Stimulated activated effector memory CD8-positive, alpha-beta T cell treated with anti-CD3 and anti-CD28 coated beads, Interleukin-12 subunit alpha, Interleukin-12 subunit beta, amount 100 ng/mL, for 72 hours (primary cell): ENCODE measurements at places on chromosomes 2 and 18.

DNA sequence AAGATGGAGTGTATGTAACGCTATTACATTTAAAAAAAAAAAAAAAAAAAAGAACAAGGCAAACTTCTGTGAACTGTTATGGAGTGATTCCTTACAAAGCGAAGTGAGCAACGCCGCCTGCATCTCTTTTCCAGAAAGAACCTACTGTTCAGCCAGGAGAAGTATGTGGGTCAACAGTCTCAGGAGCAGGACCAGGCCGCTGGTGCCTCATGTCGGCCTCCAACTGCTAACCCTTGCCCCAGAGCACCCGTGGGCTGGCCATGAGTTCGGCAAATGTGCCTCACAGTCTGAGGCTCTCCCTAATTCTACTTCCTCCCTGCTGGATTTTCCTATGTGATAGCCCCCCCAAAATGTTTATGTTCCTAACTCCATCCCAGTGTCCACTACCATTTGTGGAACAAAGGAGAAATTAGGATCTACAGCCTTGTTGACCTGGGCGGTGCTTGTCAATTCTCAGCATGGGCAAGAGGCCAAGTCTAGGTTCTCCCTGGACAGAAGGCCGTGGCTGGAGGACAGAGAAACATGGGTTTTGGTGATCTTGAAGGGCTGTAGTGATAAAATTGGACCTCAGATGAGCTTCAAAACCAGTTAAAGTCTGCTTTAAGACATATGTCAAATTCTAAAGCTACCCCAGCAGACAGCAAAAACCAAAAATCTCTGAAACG is 15.9 kb downstream of the FAM168B start:
- DNase-seq = no peak

- DNase-seq = no peak
These were observed 9.1 kb upstream of the CLK1 start for GRCh38 chr2:200873560-200873959.

- no peak for DNase-seq
These were observed 154.7 kb downstream of the CHST9 start for GRCh38 chr18:27030421-27030820.

DNA sequence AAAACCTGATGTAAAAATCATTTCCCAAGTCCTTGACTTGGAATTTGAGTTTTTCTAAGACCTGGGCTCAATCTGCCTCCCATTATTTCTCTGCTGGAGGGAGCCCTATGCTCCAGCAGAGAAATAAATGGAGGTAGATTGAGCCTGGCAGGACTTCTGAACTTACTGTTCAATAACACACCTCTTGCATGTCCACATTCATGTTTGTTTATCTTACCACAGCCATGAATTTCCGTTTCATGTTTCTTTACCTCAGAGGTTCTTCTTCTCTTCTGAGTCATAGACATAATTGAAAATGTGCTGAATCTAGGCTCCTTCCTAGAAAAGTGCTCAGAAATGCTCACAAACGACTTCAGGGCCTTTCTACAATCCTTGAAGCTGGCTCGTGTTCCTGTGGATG is 170.8 kb downstream of the PMAIP1 start:
- DNase-seq = no peak

- DNase-seq = no peak
These were observed 240.9 kb upstream of the APCDD1 start for GRCh38 chr18:10213526-10213925.

DNA sequence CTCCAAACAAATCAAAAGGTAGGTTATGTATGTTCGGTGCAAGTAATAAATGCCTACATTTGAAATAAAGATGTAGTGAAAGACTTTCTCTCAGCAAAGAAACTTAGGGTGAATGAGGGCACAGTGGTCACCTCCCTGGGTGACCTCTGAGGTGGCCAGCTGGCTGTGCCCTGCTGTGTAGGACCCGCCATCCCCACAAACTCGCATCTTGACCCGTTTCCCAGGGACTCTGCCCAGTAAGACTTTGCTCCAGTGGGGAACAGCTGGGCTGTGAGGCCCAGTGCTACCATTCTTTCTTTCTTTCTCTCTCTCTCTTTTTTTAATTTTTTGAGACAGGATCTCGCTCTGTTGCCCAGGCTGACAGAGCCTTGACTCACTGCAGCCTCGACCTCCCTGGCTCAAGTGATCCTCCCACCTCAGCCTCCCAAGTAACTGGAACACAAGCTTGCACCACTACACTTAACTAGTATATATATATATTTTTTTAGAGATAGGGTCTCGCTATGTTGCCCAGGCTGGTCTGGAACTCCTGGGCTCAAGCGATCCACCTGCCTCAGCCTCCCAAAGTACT is 8.2 kb upstream of the GAREM2 start:
- no peak for DNase-seq

- DNase-seq = no peak
These were observed 406.1 kb downstream of the SLC4A3 start for GRCh38 chr2:220033546-220033945.

DNA sequence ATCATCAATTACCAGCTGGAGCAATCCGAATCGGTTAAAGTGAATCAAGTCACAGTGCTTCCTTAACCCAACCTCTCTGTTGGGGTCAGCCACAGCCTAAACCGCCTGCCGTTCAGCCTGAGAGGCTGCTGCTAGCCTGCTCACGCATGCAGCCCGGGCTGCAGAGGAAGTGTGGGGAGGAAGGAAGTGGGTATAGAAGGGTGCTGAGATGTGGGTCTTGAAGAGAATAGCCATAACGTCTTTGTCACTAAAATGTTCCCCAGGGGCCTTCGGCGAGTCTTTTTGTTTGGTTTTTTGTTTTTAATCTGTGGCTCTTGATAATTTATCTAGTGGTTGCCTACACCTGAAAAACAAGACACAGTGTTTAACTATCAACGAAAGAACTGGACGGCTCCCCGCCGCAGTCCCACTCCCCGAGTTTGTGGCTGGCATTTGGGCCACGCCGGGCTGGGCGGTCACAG is 496 bp upstream of the ITGA4 start:
- peak; percentile 81 for DNase-seq

DNA sequence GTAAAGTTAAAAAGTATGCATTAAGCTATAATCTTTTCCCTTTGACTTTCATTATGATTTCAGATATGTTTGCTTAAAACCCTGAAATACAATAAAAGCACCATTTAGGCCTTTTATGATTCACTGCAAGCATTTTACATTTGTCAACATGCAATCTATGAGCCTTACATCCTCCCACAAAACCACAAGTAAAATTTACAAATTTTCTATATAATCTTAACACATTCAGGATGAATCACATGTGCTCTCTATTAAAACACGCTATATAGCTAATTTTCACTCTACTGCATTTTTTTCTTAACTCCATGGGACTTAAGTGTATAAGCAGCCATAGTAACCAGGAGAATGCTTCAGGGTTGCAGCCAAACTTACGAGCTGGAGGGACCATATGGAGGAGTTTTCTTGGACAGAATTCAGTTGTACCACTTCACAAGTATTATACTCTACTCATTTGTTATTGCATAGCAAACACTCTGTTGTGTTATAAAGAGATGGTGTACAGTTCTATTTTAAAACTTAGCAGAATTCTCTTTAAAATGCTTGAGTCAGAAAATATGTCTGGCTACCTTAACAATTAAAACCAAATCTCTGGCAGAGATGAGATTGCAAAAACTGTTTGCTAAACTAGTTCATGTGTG is 293.2 kb downstream of the ALK start:
- DNase-seq = no peak

- DNase-seq = no peak
These were observed 520.1 kb downstream of the ARHGAP15 start for GRCh38 chr2:143649226-143649740.

GRCh38 chr18:8121101-8121500 is 488.1 kb upstream of the RAB12 start:
- no peak for DNase-seq

DNA sequence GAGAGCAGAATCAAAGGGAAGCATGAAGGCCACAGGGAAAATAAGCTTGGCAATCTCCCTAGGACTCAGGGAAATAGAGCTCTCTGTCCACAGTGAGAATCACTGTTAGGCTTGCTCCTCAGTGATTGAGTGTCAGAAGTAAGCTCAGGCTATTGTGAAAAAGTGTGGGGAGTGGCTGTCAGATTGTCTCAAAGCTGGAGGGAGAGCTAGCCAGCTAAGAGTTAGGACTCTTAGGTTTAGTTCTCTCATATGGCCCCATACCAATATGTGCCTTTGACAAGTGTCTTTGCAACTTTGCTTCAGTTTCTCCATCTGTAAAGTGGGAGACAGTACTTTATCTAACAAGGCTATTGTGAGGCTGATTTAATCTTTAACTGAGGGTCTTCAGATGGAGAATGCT is 17.2 kb downstream of the EIF4E2 start:
- DNase-seq = no peak

DNA sequence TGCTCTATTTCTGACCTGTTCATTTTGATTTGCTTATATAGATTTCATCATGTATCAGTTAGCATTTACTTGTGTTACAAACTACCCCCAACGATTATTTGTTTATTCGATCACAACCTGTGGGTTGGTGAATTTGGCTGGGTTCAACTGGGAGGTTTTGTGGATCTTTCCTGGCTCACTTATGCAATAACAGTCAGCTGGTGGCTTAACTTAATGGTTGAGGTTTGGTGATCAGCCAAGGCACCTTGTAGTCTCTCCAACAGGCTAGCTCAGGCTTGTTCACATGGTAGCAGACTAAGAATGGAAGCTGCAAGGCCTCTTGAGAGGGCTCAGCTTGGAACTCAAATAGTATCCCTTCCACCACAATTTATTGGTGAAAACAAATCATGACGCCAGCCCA is 5.4 kb upstream of the PUM2 start:
- DNase-seq = no peak

DNA sequence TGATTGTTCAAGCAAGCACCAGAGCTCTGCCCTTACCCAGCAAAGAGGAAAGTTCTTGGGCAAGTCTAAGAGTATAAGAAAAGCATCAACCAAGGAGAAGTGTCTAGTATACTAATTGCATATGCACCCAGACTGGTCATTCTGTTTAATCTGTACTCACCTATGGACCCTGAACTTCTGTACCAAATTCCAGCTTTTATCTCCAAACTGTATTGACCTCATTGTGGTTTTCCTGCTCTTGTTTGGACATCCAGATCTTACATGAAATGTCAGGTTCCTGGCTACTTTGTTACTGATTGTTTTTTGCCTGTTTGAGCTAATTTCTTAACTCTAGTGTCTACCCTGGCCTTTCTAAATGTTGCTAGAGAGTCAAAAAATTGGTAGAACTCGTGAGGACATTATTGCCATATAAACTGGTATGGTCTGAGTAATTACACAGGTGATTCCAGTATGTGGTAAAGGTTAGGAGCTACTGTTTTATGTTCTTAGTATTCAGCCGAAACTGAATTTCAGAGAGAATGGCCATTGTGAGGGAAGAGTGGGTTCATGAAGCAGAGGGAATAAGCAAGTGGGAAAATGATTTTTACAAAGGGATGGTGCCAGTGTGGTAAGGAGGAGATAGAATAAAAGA is 146.3 kb downstream of the HNMT start:
- DNase-seq = no peak

- no peak for DNase-seq
These were observed 106.7 kb upstream of the NABP1 start for GRCh38 chr2:191571163-191571769.

DNA sequence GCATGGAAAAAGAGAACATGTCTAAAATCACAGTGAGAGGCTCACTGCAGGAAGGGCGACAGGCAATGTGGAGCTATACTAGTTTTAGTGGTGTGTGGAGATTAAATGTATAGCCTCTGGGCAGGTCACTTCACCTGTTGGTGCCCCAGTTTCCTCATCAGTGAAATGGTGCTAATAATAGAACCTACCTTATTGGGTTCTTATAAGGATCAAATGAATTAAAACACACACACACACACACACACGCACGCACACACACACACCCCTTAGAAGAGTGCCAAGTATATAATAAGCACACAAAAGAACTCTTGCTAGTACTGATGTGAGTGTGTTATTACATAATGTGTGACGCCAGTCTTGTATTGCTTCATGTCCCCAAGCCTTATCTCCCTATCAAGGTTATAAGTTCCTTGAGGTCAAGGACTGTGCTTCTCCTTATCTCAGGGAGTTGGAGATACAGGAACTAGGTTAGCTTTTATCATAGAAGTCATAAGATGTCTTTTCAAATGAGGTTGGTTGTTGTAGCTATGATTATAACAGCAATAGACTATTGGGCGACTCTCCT is 98.0 kb upstream of the CXCR4 start:
- no peak for DNase-seq

DNA sequence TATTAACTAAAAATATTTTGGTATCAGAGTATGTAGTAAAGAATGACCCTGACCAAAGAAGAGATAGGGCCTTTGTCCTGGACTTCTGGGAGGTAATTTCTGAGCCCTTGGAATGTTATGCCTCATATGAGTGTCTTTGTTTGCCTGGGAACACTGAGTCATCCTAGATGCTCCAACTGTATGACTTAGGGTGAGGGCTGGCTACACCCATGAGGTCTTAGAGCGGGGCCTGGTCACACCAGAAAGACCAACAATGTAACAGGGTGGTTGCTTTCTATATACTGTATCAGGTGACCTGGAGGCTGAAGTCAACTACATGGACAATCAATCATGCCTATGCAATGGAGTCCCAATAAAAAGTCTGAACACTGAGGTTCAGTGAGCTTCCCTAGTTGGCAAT is 253.1 kb downstream of the MBD2 start:
- DNase-seq = no peak

DNA sequence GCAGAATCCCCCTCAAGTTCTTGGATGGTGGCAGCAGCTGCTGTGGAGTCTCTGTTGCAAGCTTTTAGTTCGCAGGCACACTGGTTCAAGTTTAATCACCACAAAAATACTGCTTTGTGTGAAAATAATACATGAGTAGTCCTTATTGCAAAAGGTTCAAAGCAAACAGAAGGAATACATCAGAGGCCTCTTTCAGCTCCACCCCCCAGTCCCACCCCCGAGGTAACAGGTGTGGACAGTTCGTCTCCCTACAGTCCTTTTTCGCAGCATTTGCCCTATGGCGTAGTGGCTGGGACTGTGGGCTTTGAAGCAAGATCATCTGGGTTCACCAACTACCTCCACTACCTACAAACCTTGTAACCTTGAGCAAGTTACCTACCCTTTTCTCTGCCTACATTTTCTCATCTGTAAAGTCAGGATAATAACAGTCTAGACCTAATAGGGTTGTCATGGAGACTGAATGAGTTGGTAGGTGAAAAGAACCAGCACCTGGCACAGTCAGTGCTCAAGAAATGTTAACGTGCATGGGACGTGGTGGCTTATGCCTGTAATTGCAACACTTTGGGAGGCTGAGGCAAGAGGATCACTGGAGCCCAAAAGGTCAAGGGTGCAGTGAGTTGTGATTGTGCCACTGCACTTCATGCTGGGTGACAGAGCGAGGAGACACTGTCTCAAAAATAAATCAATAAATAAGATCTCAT is 61.7 kb downstream of the TCF7L1 start:
- no peak for DNase-seq

DNA sequence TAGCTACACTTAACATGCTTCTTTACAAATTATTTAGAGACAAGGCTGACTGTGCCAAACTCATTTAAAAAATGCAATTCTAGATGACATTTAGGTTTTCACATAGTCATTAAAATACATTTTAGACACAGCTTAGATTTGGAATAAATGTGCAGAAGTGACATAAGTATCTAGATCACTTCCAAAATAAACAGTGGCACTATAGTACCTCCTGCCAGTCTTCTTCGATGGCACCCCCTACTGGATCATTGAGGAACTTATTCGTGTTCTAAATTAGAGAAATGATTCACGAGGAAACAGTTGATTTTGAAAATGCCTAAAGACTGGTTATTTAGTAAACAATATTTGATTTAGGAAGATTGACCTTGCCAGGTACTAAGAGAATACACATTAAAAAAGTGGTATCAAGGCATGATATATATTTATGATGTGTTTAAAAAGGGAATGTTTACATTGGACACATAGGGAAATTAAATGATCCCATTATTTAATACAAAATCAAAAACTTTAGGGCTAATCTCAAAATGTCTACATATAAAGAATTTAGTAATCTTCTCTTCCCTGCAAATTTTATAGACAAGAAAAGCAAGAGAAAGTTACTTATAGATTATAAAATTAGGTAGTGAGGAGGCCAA is 323.9 kb downstream of the XIRP2 start:
- no peak for DNase-seq
